ENCODE measurements at places on chromosomes 3 and 15.

- DNase-seq, result no peak
These were observed 100.1 kb upstream of the LPP start for GRCh38 chr3:188053710-188054380.

- peak; percentile 2 for DNase-seq
These were observed 606.6 kb downstream of the TBL1XR1 start for GRCh38 chr3:176590722-176591121.

GRCh38 chr3:25578059-25578458 lies 86.6 kb downstream of the TOP2B start:
- no peak for DNase-seq

DNA sequence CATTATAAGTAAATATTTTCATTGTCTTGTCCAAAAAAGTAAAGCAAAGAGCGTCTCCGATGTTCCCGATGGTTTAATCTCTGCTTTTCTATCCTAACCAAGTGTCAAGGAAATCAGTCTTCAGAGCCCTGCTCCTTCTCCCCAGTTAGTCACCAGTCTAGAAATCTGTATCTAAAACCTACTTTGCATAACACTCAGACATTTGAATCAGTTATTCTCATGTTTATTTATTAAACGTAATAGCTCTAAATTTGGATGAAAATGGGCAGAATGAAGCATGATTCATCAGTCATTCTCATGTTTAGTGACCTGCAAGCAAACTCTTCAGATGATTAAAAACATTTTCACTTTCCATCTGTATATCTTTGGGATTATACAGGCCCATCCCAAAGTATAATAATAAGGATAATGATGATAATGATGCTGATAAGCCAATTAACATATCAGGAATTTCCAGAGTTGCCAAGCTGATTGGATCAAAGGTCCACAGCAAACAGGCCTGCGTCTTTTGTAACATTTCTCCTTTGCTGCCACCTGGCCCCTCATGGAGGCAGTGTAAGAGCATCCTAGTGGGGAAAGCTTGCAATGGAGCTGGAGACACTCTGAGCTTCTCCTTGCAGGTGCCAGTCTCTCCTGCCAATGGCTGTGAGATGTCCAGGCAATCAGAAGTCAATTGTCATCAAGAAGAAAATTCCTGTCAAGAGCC lies 273.9 kb downstream of the IGSF11 start:
- no peak for DNase-seq

- DNase-seq, result no peak
These were observed 460.4 kb downstream of the RBMS3 start for GRCh38 chr3:29741231-29741630.

DNA sequence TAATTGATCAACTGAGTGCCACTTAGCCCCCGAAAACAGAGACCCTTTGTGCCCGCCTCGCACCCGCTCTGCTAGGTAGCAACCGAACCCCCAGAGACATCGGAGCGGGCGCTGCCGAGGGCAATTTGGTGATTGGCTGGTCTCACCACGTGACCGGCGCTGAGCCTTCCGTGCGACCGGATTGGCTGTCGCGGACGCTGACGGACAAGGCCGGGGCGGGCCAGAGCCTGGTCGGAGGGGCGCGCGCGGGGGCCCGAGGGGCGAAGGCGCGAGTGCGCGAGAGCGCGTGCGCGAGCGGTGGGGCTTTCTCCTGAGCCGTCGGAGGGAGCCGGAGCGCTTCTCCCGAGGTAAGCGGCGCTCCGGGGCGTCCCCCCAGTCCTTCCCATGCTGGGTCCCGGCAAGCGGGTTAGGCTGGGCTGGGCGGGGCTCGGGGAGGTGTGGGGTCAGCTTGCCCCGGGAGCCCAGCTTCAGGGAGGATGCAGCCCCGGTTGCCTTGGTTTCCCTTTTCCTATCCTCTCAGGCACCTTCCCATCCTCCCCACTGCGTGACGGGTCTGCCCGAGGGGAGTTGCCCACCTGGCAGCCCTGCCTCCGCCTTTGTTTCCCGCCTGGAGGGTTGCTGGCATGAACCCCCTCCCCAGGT lies at the start of gene TMEM108:
TMEM108 (plus strand) TSS at position 303 of the 642 bp plus-strand sequence.
- DNase-seq, result peak; percentile 40

DNA sequence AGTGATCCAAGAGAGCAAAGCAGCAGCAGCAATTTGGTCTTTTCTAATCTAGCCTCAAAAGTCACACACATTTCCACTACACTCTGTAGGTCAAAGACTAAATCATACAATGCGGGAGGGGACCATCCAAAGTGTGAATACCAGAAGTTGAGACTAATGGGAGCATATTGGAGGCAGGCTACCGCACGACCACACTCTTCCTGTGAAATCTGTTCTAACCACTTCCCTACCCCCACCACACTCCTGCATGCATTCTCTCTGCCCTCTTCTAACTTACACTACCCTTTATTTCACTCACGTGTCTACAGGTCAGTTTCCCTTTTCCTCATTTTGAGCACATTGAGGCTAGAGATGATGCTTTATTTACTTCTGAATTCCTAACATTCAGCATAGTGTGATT lies 23.7 kb upstream of the PRTG start:
- no peak for DNase-seq

DNA sequence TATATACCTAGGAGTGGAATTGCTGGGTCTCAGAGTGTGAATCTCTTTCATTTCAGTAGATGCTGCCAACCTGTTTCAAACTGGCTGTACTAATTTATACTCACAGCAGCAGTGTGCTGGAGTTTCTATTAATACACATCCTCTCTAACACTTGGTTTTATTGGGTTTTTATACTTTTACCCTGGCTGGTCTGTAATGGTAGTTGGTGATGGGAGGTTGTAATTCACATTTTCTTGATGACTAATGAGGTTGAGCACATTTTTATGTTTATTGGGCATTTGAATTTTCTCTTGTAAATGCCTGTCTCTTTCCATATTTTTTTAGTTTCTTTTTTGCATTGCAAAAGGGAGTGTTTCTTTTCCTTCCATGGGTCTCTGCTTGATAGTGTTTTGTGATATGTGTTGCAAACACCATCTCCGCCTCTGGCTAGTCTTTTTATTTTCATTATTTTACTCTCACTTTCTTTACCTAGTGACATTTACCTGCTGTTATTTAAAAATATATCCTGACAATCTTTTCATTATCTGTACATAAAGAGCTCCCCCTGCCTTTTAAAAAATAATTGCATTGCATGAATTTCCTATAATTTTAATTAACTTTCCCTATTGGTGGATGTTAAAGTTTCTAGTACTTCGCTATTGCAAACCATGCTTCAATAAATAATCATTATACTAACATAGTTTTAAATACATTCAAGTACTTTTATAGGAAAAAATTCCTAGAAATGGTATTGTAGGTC lies 49.0 kb upstream of the GCNT3 start:
- no peak for DNase-seq

GRCh38 chr3:80232760-80233159 lies 465.0 kb upstream of the ROBO1 start:
- DNase-seq, result peak; percentile 94

GRCh38 chr15:67249830-67250229 lies 4.6 kb downstream of the AAGAB start:
- no peak for DNase-seq

DNA sequence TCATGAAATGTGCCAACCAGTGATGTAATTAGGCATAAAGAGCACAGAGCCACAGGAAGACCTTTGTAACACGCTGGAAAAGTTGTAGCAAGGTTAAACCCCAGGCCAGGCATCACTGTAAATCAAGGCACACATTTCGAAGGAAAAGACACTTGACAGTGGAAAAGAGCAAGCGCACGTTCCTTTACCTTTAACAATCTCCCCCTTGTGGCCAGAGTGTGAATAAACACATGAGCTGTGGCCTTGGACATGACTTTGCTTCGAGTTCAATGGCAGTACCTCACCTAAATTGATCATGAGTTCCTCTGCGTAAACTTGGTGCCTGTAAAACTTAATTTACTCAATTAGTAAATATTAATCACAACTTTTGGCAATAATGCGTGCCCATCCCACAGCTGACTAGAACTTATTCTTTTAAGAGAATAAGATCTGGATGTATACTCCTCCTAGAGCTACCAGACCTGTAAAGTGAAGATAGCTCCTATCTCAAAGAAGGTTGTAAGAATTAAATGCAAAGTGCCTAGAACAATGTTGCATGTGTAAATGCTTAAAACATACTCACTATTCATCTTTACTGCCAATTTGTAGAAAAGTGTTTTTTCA lies 757.0 kb upstream of the NECTIN3 start:
- peak; percentile 75 for DNase-seq

- no peak for DNase-seq
These were observed 220.7 kb downstream of the TBL1XR1 start for GRCh38 chr3:176976586-176976985.

DNA sequence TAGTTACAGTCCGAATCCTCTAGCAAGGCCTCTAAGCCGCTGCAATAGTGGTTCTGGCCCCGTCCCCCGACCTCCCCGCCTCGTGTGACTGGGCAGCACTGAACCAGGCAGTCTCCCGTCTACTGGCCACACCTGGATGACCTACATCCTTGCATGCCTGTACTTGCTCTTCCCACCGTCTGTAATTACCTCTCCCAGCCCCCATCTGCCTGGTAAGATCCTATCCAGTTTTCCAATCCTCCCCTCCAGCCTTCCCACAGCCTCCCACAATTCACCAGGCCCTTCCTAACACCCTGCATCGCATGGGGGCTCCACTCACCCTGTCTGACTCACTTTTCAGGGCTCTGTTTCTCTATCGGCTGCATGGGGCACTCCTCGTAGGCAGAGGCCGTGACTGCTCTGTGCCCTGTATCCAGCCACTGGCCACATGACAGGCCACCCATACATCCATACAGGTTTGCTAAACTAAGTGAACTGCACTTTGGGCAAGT lies 32.8 kb downstream of the XXYLT1 start:
- DNase-seq, result peak; percentile 66

GRCh38 chr15:65902373-65902772 lies 33.1 kb downstream of the RAB11A start:
- DNase-seq, result peak; percentile 98

DNA sequence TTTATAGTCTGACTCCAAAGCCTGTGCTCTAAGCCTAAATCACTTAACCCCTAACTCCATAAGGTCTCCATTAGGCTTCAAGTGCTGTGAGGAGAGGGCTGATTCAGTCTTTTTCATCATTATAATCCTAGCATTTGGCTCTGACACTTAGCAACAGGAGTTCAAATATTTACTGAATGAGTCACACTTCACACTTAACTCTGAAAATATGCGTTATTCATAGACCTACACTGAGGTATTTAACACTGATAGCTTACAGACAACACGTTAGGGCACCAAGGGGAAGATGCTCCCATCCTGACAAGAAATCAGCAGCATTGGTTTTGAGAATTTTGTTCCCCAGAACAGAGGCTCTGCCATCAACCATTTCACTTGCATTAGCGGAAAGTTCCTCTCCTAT lies 53.5 kb downstream of the MSL2 start:
- peak; percentile 91 for DNase-seq

DNA sequence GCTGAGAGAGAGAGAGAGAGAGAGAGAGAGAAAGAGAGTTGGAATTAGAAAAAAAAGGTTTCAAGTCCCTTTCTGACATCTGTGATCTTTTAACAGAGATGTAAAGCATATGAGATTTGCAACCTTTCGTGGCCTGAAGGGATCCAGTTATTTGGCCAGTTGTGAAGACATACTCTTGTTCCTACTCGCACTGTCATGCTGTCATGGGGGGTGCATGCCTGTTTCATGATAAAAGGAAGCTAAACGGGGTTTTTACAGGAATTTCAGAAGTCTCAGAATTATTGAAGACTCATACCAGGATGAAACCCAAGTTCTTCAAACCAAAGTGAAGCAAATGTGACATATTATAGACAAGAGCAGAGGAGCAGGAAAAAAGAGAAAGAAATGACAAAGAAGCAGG lies 342.0 kb downstream of the RORA start:
- no peak for DNase-seq

GRCh38 chr3:172918165-172918564 lies 167.6 kb downstream of the ECT2 start:
- DNase-seq, result no peak

- DNase-seq, result peak; percentile 57
These were observed 880 bp downstream of the PPP4R2 start for GRCh38 chr3:72997421-72997961.

GRCh38 chr3:44981220-44981619 lies 5.2 kb downstream of the EXOSC7 start:
- DNase-seq, result peak; percentile 74

DNA sequence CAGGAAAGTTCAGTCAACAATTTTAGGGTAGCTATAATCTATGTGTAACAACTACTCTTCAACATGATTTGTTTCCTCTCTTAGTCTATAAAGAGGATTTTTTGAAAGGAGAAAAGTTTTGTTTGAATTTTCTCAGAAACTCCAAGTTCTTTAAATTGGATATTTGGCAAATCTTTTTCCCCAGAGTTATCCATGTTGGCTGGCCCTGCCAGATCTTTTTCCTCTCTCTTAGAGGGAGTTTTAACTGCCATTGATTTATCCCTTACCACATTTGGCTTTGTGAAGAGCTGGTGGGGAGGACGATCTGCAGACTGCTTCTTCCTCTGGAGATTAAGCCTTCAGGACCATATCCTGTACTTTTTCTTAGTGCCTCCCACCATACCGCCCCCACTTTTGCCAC lies 64.9 kb upstream of the ROPN1 start:
- no peak for DNase-seq

DNA sequence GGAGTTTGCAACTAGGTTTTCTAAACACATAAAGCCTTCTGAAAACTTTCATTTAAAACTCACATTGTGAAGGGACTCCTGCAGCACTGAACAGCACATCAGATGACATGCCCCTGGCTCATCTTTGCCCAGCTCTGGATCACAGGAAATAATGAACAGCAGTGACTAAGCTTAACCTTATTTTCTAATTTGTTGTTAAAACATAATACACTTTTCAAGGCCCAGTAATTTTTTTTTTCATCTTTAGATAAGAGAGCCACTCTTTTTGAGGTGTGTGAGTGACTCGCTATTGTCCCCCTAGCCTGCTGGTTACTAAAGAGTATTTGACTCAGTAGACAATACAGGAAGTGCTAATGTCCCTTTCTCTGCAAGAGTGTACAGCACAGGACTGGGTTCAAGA lies 204.0 kb downstream of the OSBPL10 start:
- DNase-seq, result peak; percentile 43

GRCh38 chr3:32867954-32868353 lies 50.2 kb downstream of the TRIM71 start:
- DNase-seq, result no peak

DNA sequence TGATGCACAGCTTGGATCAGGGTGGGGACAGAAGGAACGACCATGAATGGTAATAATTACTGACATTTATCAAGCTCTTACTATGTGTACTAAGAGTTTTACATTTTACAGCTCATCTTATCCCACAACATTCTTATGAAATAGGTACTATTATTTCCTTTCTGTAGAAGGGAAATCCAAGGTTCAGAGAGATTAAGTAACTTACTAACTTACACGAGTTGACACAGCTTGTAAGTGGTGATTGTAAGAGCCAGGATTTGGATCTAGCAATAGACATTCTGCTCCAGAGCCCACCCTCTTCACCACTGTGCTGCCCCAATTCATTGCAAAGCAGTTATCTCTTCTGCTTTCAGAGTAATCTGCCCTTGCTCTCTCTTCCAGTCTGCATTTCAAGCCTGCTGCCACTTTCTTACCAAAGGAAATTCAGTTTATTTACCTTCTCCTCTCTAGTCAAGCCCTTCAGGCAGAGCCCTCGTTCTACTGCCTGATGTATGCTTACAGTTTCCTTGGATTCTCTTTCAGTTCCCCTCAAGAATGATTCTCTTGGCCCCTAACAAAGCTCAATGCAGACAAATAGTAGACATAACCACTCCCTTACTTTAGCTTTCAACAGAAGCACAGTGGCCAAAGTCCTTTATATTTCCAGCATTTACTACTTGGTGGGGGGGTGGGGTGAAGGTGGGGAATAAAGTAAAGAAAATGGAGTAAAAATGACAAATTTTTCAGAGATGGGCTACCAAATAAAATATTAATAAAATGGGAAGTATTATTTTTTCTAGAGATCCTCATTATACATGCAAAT lies 65.8 kb downstream of the ATP8B4 start:
- DNase-seq, result no peak

- peak; percentile 51 for DNase-seq
These were observed 731 bp downstream of the ZNF710 start for GRCh38 chr15:90001683-90002427.

Measured in epithelial cell of esophagus (primary cell).